ENCODE measurements at places on chromosomes 1 and 21.

GRCh38 chr1:180175806-180176205 is 21.1 kb downstream of the QSOX1 start:
- no peak for DNase-seq

- DNase-seq: no peak
Measured at GRCh38 chr1:228891272-228892034, 156.2 kb downstream of the RHOU start.

DNA sequence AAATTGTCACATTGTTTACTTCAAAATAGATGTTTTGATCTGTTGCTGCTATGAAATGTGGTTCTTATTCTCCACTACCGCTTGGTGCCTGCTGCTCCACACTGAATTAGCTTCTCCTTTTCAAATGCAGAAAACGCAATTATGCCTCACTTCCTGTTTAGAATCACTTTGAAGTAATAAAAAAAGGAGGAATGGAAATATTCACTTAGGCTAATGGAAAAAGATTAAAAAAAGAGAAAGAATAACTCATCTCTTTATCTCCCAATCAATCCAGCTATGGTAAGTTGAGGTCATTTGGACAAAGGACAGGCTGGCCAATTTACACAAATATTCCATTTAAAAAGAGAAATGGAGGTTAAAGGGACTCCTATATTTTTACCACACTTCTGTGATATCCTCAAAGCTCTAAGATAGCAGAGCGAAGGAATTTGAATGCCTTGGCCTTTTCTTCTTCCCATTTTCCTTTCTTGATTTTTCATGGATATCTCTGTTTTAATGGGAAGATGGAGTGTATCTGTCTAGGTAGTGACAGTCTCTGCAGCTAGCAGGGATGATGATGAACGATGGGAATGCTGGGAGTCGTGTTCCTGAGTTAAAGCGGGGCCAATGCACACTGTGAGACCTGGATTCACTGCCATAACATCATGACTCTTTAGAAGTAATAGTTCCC is 35.7 kb downstream of the RGS5 start:
- no peak for DNase-seq

GRCh38 chr1:152996633-152997400 is 4.7 kb upstream of the SPRR3 start:
- DNase-seq: no peak

- DNase-seq: no peak
Measured at GRCh38 chr1:68036946-68037345, 13.5 kb downstream of the DIRAS3 start.

- no peak for DNase-seq
Measured at GRCh38 chr1:22665752-22666151, 12.7 kb downstream of the C1QB start.

Data from stimulated activated naive CD4-positive, alpha-beta T cell treated with Interleukin-2 at 50 U/mL for 16 hours (primary cell).